ENCODE measurements at places on chromosomes 3 and 15. TPM values are rescaled to one million over a fixed set of nuclear protein-coding genes. Genes with fewer than 3 reads are reported as not detected.
A peak's percentile ranks its signal among the peaks of the same experiment; 100 is the strongest.

Gene PARP9
- 8.6 TPM for total RNA-seq

Gene HGD
- total RNA-seq: not detected

DNA sequence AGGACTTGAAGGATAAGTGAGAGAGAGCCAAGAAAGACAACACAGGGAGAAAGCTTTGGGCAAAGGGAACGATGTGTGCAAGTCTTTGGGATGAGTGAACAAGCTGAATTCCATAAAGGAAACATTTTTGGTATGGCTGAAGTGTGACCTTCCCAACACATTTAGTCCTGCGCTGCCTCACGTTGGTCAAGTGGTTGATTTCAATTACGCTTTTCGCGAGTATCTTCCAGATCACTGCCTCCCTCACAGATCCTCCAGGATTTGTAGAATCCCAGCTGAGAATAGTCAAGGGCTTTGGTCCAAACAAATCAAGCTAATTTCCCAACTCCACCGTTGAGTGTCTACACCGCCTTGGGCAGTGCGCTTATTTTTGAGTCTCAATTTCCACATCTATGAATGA lies 338.4 kb upstream of the ADAMTS9 start:
- no peak overlapping the region for H3K27ac ChIP-seq
- peaks cover 1% of the 10 kb centered on the region for H3K27me3 ChIP-seq
- H3K36me3 ChIP-seq: no peaks in the 10 kb centered on the region

Gene KBTBD8
- 8.6 TPM for total RNA-seq

Gene CELSR3
- 0.18 TPM for total RNA-seq

DNA sequence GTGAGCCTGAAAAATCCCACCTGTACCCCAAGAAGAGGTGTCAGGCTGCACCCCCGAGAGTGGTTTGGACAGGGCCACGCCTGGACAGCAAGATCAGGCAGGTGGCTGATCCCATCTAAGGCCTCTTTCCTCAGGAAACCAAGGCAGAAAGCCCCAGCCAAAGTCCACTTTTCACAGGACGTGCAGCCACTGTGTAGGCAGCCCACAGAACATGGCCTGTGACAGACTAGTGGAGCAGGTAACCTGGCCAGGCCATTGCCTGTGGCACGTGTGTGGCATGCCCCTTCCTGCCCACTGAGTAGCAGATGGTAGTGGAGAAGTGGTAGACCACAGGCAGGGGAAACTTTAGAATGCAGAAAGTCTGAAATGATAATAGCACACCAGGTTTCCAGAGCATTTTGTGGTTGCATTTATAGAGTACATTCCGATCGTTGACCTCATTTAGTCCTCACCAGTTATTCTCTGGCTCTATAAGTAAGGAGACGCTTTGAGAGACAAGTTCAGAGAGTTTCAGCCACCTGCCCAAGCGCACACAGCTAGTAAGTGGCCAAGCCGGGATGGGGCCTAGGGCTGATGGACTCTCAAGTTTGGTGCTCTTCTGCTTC lies 68.7 kb downstream of the AAGAB start:
- H3K27me3 ChIP-seq: no peaks in the 10 kb centered on the region
- no peak overlapping the region for H3K4me3 ChIP-seq
- H3K4me1 ChIP-seq: peaks cover 53% of the 10 kb centered on the region
- peak overlapping the region; percentile 82 for H3K27ac ChIP-seq

- H3K27ac ChIP-seq: peak overlapping the region; percentile 23
- peaks cover 4% of the 10 kb centered on the region for H3K4me1 ChIP-seq
- H3K36me3 ChIP-seq: no peaks in the 10 kb centered on the region
- H3K27me3 ChIP-seq: no peaks in the 10 kb centered on the region
- H3K4me3 ChIP-seq: no peak overlapping the region
- peak; percentile 32 for DNase-seq
These were observed 15.5 kb upstream of the NCEH1 start for GRCh38 chr3:172726380-172726779.

GRCh38 chr3:153313302-153313965 lies 151.4 kb downstream of the RAP2B start:
- no peaks in the 10 kb centered on the region for H3K27me3 ChIP-seq
- no peak overlapping the region for H3K27ac ChIP-seq
- H3K36me3 ChIP-seq: no peaks in the 10 kb centered on the region

GRCh38 chr3:169475978-169476698 lies 187.4 kb downstream of the MECOM start:
- H3K4me3 ChIP-seq: no peak overlapping the region
- H3K27ac ChIP-seq: no peak overlapping the region
- H3K27me3 ChIP-seq: no peaks in the 10 kb centered on the region
- no peaks in the 10 kb centered on the region for H3K4me1 ChIP-seq
- DNase-seq: no peak
- H3K36me3 ChIP-seq: no peaks in the 10 kb centered on the region

- no peak overlapping the region for H3K4me3 ChIP-seq
- no peaks in the 10 kb centered on the region for H3K36me3 ChIP-seq
- no peaks in the 10 kb centered on the region for H3K4me1 ChIP-seq
- DNase-seq: peak; percentile 47
- H3K27me3 ChIP-seq: no peaks in the 10 kb centered on the region
These were observed 140.0 kb downstream of the PDZRN3 start for GRCh38 chr3:73484656-73485248.

- H3K27ac ChIP-seq: no peak overlapping the region
- H3K4me1 ChIP-seq: no peaks in the 10 kb centered on the region
- no peaks in the 10 kb centered on the region for H3K27me3 ChIP-seq
- DNase-seq: peak; percentile 29
These were observed 44.4 kb upstream of the FAN1 start for GRCh38 chr15:30859091-30859874.

Measured in IMR-90 (cell line).